GM03348 (cell line): ENCODE measurements at places on chromosomes 7 and 10.

GRCh38 chr10:6211341-6211670 lies 8.6 kb downstream of the PFKFB3 start:
- no peak for DNase-seq

DNA sequence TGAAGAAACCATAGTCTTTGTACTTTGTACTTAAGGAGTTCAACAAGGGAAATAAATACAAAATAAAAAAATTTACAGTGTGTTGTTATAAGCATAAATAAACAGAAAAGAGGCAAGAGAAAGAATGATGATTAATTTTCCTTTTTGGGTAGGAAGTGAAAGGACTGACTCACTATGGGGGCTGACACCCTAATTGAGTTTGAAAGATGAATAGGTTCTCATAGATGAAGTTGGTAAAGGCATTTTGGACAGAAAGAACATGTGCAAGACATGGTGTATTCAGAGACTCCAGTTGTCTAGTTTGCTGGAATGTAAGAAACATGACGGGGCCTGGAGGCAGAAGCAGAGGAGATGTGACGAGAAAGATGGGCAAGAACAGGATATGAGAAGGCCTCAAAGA lies 83.7 kb downstream of the VPS50 start:
- DNase-seq, result no peak

DNA sequence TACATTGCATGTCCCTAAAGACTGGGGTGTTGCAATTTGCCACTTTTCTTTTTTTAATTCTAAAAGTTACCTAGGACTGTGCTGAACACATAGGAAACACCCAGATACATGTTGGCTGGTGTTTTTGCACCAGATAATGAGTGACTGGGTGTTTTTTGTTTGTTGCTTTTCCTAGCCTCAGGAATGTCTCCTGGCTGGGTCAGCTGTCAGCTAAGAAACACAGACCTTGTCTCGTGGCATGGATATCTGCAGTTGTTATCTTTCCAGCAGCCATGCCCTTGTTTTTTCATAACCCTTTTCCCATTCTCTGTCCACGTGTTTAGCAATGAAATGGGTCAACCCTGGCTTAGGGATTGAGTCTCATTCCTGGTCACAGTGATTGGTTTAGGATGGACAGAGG lies 433.9 kb upstream of the ZMIZ1 start:
- peak; percentile 63 for DNase-seq

- DNase-seq, result no peak
Measured at GRCh38 chr7:115409682-115410433, 488.0 kb downstream of the MDFIC start.

DNA sequence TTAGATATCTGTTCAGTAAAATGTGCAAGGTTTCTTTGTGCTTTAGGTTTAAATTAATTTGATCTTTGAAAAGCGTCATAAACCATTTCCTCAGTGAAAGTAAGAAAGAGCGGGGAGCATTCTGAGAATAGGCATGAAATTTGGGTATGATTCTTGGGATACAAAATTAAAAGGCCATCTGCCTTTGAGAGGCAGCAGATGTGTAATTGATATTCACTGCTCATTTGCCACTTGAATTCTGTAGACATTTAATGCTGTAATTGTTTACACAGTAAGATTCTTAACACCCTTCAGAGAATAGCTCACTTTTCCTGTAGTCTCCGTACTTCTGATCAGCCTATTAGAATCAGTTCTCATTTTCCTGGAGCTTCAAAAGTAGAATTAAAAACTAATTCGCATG lies 18.7 kb downstream of the FRMD4A start:
- no peak for DNase-seq

GRCh38 chr7:74561898-74562613 lies 95.5 kb upstream of the GTF2I start:
- no peak for DNase-seq

DNA sequence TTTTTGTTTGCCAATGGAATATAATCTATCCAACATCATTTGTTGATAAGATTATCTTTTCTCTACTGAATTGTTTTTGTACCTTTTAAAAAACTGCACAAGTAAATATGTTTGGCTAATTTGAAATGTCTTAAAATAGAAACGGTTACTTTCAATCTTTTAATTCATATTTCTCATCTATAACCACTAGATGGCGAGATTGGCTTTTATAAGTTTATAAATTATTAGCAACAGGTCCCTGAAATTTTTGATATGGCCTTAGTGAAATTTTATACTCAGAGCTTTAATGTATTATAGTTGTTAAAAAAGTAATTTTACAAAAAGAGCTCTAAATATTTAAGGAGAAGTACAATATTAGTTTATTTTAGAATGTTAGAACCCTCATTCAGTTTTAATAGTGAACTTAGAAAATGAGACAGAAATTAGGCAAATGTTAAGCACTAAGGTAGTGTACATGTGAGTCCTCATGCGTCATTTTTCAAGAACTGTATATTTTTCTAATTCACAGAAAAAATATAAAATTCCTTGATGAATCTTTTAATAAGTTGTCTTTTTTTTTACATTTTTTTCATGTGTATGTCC lies 592.5 kb downstream of the ARL4A start:
- peak; percentile 11 for DNase-seq

- DNase-seq, result no peak
Measured at GRCh38 chr10:117768333-117769042, 225.9 kb downstream of the EMX2 start.

DNA sequence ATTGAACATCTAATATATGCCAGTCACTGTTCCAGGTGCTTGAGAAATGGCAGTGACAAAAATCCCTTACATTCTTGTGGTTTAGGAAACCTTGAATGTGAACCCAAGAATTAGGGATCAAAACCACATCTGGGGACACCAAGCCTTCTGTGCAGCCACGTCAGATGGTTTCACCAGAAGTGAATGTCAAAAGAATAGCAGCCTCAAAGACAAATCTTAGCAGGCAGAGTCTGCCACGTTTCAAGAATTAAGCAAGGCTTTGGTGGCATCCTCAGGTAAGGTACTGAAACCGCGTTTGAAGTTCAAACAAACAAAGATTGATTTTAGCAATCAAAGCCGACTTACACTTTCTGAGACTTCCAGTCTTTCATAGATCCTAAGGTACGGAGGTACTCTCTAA lies 225.5 kb upstream of the GNAI1 start:
- no peak for DNase-seq

- peak; percentile 50 for DNase-seq
Measured at GRCh38 chr10:86439544-86439943, 72.9 kb upstream of the GRID1 start.

DNA sequence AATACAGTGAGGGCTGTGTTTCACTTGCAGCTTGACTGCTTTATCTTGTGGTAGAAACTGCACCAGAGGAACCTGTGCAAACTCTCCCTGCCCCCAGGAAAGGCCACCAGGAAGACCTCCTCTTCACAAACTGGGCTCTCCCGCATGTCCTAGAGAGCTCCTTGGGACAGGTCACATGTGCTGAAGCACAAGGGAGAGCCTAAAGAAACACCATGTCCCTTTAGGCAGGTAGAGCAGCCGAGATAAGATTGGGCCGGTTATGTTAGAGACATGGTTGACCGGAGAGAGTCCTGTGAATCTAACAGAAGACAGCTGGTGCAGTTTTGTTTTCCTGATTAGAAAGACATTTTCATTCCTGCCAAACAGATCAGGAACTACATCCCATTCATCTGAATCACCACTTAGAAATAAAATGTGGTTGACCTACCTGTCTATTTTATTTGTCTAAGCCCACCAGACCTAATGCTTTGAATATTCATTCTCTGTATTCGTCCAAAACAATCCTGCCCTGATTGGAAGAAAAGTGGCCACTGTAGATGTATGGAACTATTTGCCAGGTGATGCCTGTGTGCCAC lies 224.1 kb downstream of the GLI3 start:
- no peak for DNase-seq

GRCh38 chr7:90492250-90492649 lies 22.8 kb downstream of the PTTG1IP2 start:
- DNase-seq, result no peak

DNA sequence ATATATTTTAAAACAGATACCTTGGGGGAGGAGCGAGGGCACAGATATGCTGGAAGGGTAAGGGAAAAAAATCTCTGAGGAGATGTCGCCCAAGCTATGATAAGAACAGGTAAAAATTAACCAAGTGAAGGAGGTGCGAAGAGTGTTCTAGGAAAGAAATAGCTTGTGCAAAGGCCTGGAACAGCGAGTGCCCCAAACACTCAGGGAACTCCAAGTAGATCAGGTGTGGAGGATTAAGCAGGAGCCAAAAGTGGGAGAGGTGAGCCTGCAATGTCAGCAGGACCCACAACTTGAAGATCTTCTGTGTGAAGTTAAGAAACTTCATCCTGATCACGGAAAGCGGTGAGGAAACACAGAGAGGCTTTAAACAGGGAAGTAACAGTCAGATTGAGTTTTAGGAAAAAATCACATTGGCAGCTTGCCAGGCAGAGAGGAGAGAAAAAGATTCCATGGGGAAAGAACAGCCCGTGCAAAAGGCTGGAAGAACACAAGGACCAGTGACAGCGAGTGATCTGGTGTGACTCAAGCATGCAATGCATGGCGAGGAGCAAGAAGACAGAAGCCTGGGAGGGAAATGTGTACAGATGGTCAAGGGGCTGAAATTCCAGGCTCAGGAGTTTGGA lies 30.7 kb downstream of the FGF8 start:
- no peak for DNase-seq

GRCh38 chr10:114356751-114357514 lies 47.4 kb downstream of the AFAP1L2 start:
- no peak for DNase-seq

DNA sequence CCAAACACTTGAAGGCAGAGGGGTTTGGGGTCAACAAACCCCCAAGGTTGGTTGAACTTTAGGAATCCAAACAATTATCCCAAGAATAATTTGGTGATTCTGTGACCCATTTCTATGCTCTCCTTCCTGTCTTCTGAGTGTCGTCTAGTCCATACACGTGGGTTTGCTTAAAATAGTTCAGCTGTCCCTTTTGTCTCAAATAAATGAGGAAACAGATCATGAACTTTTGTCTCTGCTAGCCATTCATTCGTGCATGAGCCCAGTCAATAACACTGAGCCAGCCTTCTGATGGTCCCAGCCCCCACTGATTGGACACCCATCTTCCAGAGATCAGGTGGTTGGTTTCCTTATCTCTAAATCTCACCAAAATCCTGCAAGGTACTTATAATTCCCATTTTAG lies 255.4 kb downstream of the PRPF18 start:
- no peak for DNase-seq

DNA sequence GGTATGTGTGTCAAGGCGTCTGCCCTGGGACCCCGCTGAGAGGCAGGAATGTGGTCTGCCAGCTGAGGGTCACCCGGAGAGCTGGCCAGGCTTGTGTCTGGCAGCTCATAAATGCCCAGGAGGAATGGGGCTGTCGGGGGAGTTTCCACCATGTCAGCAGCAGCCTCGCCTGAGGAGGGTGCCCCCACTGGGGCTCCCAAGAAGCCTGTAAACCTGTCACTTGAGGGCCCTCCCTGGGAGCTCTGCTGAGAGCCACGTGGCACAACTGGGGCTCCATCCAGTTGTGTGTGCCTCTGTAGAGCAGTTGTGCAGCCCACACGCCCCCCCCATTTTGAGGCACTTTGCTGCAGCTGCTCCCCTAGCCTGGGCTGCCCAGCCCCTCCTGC lies 70.6 kb downstream of the NEURL1 start:
- DNase-seq, result no peak

DNA sequence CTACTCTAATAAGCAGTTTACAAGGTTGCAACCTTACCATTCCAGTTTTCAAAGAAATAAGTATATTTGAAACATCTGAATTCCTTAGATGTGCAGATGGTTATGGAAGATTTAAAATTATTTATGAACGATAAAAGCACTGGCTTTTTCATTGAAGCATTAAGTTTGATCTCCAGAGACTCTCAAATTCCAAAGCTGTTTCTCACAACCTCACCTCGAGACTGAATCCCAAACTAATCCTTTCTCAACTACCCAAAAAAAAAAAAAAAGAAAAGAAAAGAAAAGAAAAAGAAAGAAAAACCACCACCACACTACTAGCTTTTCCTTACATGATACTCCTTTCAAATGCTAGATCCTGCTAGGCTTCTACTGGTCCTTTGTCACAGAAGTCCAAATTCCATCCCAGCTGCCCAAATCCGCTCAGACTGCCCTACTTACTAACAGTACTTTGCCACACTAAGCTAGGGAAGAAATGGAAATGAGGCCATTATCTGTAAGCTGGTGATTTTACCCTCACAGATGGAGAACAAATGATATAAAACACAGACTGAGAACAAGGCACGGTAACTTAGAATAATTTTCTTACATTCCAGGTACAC lies 100.6 kb upstream of the CDK1 start:
- DNase-seq, result no peak

GRCh38 chr7:108581655-108582491 lies 12.2 kb downstream of the DNAJB9 start:
- DNase-seq, result no peak

GRCh38 chr7:6536262-6537260 lies 14.7 kb downstream of the GRID2IP start:
- no peak for DNase-seq
